ENCODE measurements at places on chromosomes 5 and 9. TPM values are rescaled to one million over a fixed set of nuclear protein-coding genes. Genes with fewer than 3 reads are reported as not detected.

DNA sequence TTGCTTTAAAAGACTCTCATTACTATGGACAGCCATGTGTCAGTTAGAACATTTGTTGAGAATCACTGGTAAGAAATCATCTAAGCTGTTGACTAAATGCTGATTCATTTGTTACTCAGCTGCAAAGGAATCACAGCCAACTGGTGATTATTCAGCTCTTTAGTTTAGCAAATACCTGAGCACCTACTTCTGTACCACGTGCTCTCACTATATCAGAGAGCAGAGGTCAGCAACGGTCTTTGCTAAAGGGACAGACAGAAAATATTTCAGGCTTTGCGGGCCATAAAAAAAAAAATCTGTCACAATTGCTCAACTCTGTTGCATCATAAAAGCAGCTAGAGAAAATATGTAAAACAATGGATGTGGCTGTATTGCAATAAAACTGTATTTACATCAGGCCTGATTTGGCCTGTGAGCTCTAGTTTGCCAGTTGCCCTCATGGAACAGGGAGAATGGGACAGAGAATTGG, 377.6 kb downstream of the DNAH5 start:
- no peak for DNase-seq

GRCh38 chr5:170591054-170591453, 87.2 kb downstream of the KCNIP1 start:
- DNase-seq = no peak

- no peak for DNase-seq
Measured at GRCh38 chr5:41115281-41115680, 44.1 kb upstream of the MROH2B start.

DNA sequence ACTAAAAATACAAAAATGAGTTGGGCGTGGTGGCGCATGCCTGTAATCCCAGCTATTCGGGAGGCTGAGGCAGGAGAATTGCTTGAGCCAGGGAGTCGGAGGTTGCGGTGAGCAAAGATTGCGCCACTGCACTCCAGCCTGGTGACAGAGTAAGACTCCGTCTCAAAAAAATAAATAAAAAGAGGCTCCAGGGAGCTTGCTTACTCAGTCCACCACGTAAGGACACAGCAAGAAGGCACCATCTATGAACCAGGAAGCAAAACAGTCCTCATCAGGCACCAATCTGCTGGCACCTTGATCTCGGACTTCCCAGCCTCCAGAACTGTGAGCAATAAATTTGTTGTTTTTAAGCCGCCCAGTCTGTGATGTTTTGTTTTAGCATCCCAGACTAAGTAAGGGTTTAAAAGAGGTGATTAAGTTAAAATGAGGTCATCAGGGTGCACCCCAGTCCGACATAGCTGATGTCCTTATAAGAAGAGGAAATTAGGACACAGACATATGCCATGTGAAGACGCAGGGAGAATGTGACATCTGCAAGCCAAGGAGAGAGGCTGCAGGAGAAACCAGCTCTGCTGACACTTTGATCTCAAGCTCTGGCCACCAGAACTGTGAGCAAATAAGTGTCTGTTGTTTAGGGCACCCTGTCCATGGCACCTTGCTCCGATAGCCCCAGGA, 45.9 kb downstream of the C9orf50 start:
- DNase-seq = no peak

- DNase-seq = no peak
Measured at GRCh38 chr5:14213253-14213652, 70.1 kb downstream of the TRIO start.

- no peak for DNase-seq
Measured at GRCh38 chr9:126357074-126357473, 30.4 kb downstream of the MVB12B start.

DNA sequence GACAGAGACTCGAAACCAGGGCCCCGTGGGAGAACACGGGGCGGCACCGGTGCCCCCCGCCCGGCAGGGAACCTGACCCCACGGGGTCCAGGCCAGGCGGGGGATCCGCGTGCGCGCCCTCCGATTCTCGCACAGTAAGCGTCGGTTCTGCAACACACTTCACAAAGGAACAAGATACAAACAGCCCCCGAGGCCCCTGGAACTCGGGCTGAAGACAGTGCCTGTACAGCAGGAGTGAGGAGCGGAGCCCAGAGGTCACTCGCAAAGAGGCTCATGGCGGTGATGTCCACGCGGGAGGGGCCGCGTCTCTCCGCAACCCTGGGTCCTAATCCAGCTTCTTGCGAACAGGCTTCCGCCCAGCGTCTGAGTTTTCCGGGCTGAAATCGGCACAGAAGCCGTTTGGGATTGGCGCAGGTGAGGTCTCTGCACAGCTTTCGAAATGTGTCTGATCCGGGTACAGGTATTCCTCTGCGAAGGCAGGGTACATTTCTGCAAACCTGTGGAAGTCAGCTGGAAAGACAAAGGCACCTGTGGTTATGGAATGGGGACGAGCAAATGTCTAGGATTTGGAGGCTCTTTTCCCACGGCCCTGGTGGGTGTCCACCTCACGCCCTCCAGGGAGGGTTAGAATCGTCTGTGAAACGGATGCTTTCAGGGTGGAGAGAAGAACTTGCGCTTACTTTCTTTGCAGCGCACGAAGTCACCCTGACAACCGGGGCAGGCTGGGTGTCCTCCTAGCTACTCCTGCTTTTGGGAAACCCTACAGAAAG, 18.3 kb upstream of the SLC6A3 start:
- DNase-seq = no peak

GRCh38 chr5:45677524-45677923, 18.7 kb downstream of the HCN1 start:
- no peak for DNase-seq

GRCh38 chr9:5569409-5569808, 59.1 kb downstream of the PDCD1LG2 start:
- DNase-seq = no peak

GRCh38 chr9:15469862-15470261, 40.9 kb downstream of the PSIP1 start:
- no peak for DNase-seq

- DNase-seq = no peak
Measured at GRCh38 chr5:5638211-5638610, 215.7 kb downstream of the ICE1 start.

DNA sequence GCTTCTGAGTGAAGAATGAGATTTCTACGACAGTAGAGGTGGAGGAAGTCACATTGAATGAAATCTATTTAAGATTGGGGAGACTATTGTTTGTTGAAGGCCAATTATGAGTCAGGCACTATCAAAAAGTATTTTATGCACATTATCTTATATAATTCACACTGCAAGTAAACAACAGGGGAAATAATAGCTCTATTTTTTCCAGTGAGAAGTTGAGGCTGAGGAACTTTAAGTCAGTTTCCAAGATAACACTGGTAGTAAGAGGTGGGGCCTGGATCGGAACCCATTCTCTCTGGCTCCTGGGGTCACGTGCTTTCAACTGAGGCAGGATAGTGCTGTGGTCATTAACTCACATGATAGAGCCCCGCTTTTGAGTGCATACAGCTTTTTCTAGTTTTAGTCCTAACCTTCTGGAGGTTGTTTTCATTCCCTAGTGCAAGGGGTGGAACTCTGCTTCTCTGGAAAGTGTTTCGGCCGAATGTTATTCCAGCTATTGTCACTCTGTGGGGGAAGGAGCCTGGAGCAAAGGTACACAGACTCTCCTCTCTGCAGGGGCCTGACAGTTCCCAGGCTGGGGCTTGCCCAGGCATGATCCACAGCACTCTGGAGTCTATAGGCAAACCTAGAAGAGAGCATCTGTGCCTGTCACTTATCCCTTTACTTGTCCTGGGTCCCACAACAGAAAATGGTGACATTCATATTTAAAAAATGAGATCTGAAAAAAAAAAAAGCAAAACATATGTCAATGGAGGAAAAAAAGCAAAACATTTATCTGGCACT, 352.4 kb upstream of the ACTBL2 start:
- no peak for DNase-seq

SCGB3A2 gene
- not detected for polyA plus RNA-seq

TRIP13 gene
- polyA plus RNA-seq = 0.12 TPM

PCDHA3 gene
- not detected for polyA plus RNA-seq

FCN2 gene
- not detected for polyA plus RNA-seq
